ENCODE measurements at places on chromosomes 6 and 20.
A peak's percentile ranks its signal among the peaks of the same experiment; 100 is the strongest.

GRCh38 chr20:24446811-24447210 lies 22.6 kb upstream of the SYNDIG1 start:
- DNase-seq: no peak

- no peak for DNase-seq
Observed at GRCh38 chr6:6723921-6724538, 135.5 kb downstream of the LY86 start.

- DNase-seq: peak; percentile 71
Observed at GRCh38 chr6:22036275-22036674, 260.6 kb downstream of the PRL start.

GRCh38 chr6:18047406-18047805 lies 60.0 kb upstream of the KIF13A start:
- no peak for DNase-seq

- DNase-seq: no peak
Observed at GRCh38 chr6:40604082-40604481, 16.9 kb upstream of the LRFN2 start.

GRCh38 chr6:14765106-14765505 lies 480.8 kb upstream of the JARID2 start:
- DNase-seq: no peak

DNA sequence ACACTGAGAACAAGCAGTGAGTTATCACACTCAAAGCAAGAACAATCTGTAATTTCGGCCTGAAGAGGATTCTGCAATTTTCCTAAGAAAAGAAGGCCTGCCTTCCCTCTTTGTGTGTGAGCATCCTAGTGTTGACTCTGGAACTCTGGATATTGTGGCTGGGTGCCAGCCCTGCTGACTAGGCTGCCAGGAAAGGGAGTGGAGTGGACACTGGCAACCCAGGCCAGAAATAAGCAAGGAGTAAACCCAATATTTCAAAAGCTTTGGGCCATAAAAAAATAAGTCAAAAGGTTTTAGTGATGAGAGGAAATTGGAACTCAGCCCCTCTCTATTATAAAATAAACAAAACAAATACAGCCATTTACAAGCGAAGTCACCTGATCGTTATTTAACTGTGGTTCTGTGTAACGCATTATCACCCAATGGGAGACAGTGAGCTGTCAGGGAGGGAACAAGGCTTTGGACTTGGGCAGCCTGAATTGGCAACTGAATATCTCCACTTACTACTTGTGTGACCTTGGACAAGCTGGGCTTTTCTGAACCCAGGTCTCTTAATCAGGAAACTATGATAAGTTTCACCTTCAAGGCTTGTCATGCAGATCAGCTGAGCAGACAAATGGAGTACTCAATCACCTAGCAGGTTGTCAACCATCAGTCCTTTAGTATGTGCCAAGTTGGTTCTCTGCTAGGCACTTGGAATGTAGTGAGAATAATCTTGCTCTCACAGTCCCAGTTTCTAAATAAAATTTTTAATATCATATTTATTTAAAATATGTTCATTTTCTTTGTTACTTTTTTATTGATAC lies 196.2 kb downstream of the PAX1 start:
- DNase-seq: no peak

GRCh38 chr6:160801418-160801817 lies 99.4 kb downstream of the PLG start:
- peak; percentile 5 for DNase-seq

DNA sequence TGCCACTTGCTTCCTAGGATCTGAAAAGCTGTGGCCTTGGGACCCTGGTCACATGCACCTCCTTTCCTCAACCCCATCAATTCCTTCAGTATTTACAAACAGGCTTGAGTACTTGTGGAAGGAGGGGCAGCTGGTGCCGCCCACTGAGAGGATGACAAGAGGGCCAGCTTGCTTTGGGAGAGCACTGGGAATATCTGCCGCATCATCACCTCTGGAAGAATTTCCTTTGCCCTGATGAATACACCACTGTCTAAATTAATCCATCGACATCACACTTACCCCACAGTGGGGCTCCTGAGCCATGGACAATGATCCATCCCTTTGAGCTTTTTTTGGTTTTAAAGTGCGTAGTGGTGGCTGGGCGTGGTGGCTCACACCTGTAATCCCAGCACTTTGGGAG lies 25.9 kb downstream of the TBC1D20 start:
- no peak for DNase-seq

- no peak for DNase-seq
Observed at GRCh38 chr20:48995589-48995988, 50.5 kb upstream of the CSE1L start.

- DNase-seq: no peak
Observed at GRCh38 chr20:10910535-10911178, 236.9 kb upstream of the JAG1 start.

Data from NCI-H2171 (cell line).